Activated B cell treated with CpG ODN at 0.5 μM for 24 hours (primary cell): ENCODE measurements at places on chromosomes 6 and 20. TPM values are rescaled to one million over a fixed set of nuclear protein-coding genes. Genes with fewer than 3 reads are reported as not detected.

DNA sequence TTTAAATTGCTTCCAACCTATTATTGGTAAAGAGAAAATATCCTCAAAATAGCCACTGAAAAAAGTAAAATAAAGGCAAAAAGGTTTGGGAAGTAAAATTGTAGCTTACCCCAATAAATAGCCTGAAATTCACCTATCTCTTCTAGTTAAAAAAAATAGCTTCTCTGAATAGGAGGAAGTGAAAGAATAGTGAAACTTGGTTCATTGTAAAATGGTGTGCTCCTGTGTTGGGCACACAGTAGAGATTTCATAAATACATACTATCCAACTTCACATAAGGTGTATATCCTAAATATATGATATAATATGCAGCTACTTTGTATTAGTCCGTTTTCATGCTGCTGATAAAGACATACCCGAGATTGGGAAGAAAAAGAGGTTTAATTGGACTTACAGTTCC is 45.3 kb downstream of the CDK19 start:
- no peak for DNase-seq

NOX3 gene
- not detected in 2 replicates for total RNA-seq

JAG1 gene
- total RNA-seq = not detected in 2 replicates

DNA sequence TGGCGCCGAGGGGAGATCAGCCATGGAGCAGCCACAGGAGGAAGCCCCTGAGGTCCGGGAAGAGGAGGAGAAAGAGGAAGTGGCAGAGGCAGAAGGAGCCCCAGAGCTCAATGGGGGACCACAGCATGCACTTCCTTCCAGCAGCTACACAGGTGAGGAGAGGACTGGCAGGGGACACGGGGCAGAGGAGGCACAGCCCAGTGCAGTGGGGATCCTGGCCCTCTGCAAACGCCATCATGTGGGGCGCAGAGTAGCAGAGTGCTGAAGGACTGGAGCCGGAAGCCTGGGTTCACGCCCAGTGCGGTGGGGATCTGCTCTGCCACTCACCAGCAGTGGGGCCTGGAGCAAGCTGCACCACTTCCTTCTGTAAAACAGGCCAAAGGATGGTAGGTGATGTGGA is 41.1 kb upstream of the FANCE start:
- DNase-seq = no peak

DNA sequence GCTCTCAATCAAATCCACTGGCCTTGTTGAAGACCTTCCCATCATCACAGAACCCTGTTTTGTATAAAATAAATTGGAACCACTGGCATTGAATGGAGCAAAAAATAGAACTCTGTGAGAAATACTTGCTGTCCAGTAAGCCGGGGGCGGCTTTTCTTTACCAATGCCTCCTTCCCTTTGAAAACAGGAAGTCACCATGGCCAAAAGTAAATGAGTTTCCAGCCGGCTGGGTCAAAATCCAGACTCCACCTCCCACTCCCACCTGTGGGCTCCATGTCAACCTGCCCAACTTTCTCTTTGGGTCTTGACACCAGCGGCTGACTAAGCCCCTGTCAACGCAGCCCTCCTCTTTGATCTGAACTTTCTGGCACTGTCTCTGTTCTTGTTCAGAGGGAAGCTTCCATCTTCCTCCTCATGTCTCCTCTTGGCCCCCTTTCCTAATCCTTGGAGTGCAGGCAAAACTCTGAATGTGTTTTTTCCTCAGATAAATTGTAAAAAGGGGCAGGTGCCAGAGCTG is 95.2 kb downstream of the TFAP2C start:
- DNase-seq = no peak
